Breast epithelium (tissue), 4 donors: ENCODE measurements at places on chromosomes 11 and 22. TPM values are rescaled to one million over a fixed set of nuclear protein-coding genes. Genes with fewer than 3 reads are reported as not detected.

DNA sequence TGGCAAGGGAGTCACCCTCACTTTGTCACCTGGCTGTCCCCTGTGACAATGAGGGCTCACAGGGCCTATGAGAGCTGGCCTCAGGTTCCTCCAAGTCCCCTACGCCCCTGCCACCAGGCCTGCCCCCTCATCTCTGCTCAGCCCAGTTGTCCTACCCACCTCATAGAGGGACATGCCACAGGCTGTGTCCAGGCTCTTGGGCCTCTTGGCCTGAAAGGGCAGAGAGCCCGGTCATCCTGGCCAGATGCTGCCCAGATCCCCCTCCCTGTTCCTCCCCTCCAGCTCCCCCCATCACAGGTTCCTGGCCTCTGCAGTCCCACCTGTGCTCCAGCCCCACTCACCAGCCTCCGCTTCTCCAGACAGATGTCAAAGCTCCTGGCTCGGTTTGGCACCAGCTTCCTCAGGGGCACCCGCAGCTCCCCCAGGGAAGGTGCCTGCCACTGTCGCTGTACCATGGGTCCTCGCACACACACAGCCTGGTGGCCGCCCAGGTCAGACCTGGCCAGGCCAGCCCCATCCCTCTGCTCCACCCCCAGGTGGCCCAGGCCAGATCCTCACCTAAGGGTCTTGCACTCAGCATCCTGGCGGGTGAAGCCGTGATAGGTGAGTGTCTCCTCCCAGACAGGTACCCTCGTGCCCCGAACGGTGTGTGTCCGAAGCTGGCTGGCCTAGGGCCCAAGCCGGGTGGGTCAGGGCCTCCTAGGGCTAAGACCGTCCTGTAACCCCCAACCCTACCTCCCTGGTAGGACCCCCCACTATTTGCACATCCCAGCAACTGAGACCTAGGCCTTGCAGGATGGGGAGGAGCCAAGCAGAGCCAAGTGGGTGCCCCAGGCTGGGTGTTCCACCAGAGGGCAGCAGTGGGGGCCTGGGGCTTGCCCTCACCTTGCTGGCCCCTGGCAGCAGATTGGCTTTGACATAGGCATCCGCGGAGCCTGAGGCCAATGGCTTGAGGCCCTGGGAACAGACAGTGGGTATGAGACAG is 8.3 kb downstream of the NDUFV1 start:
- DNase-seq: no peak

- no peak for DNase-seq
Observed at GRCh38 chr22:22929381-22930221, 42.0 kb downstream of the IGLL5 start.

DNA sequence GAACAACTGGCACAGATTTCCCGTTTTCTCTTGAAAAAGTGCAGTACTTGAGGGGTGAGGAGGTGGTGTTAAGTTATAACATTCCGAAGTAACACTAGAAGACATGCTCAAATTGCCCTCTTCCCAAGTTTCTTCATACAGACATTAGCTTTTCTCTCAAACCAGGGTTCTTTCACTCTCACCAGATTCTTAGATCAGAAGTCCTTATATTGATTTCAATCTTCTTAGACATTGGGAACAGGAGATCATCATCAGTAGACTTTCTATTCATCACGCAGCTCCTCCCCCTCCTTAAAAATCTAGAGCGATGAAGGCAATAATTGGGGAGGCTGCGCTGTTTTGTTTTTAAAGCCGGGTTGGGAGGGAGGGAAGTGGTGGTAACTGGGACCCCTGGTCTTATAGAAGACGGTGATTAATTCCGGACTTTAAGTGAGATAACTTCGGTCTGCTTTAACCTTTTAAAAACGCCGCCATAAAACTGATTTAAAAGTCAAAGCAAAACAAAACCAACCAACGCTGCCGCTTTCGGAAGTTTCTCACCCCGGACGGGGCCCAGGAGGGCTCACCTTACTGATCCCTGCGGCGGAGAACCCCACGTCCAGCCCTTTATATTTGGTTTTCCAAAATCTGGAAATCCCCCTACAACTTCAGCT is 665 bp downstream of the USP28 start:
- no peak for DNase-seq

DNA sequence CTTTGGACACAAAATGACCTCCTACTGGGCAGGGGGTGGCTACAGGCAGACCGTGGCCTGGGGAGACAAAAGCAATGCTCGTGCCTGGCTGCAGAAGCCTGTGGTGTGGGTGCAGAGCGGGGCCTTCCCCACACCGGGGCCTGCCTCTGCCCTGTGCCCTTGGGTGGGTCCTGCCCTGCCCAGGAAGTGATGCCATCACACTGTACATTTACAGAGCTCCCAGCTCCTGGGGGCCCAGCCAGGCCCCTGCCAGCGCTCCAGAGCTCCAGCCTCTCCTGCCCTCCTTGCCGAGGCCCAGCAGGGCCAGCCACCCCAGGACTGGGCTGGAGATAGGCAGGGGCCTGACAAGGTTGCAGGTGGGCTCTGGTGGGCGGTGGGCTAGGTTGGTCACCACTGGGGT is 40.1 kb downstream of the MUC5B start:
- DNase-seq: no peak

GRCh38 chr22:44133161-44133560 is 47.6 kb upstream of the PARVG start:
- no peak for DNase-seq

COX8A gene
- 326 TPM for total RNA-seq
